ENCODE measurements at places on chromosomes 11 and 22.

DNA sequence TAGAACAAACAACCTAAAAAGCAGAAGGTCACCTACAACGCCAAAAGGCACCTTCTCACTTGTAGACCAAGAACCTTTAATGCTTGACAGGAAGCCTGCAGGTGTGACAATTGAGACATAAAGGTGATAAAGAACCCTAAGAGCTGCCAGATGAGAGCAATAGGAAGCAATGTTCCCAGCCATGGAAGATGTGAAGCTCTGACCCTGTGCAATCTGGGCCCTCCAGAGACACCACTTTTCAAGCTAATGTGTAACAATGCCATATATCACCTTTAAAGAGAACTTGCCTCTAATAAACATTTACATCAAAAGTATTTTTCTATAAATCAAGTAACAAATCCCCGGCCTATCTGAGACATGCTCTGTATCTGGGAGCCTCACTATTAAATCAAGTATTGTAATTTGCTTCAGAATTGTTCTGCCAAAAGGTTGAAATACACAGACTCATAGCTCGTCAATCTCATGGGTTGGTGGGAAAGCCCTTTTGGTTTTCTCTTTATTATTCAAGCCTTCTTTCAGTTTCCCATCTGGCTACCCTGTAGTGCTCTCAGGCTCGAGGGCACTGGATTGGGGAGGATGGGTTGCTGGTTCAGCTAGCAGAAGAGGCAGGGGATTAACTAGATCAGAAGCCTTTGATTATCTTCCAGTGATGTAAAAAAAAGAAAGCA is 368.9 kb downstream of the BUD13 start:
- H3K36me3 ChIP-seq: no peaks in the 10 kb centered on the region
- no peaks in the 10 kb centered on the region for H3K4me1 ChIP-seq
- DNase-seq: no peak
- no peaks in the 10 kb centered on the region for H3K27me3 ChIP-seq
- no peak overlapping the region for H3K27ac ChIP-seq

DNA sequence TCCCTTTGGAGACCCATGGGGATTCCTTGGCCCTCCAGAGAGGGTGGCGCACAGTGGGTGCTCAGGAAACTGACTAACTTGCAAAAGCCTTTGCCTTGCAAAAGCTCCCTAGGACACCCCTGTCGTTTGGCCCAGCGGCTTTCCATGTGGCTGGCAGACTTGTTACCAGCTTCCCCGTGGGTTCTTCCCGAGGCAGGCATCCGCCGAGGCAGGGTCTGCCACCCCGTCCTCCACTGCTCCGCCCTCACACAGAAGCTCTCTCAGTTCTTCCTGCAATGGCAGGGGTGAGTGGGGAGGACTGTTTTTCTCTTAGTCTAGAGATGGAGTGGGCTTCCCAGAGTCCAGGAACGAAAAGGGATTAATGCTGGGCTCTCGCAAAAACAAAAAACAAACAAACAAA is 23.0 kb downstream of the ALX4 start:
- H3K27ac ChIP-seq: no peak overlapping the region
- no peak for DNase-seq
- no peaks in the 10 kb centered on the region for H3K4me1 ChIP-seq
- H3K4me3 ChIP-seq: no peak overlapping the region

- H3K36me3 ChIP-seq: no peaks in the 10 kb centered on the region
- no peak overlapping the region for H3K4me3 ChIP-seq
- H3K27ac ChIP-seq: no peak overlapping the region
- peaks cover 9% of the 10 kb centered on the region for H3K4me1 ChIP-seq
Observed at GRCh38 chr22:46563381-46564083, 26.1 kb upstream of the CELSR1 start.

- no peaks in the 10 kb centered on the region for H3K27me3 ChIP-seq
- H3K4me3 ChIP-seq: peak overlapping the region; percentile 95
- H3K36me3 ChIP-seq: peaks cover 54% of the 10 kb centered on the region
- no peak for DNase-seq
- H3K4me1 ChIP-seq: peaks cover 24% of the 10 kb centered on the region
Observed at GRCh38 chr11:65132238-65132987, 1.9 kb downstream of the SYVN1 start.

DNA sequence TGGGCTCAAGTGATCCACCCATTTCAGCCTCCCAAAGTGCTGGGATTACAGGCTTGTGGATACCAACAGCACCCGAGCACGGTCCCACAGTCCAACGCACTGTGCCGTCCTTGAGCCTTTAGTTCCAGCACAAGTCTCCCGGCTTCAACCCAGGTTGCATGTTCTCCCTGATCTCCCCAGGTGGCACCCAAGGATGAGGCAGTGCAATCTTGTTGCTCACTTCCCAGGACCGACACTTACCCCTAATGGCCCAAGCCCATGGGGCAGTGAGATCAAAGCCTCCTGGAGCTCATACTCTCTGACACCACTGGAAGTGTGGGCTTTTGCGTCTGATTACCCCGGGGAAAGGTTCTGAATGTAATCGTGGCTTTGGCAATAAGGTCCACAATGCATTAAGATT is 3.5 kb downstream of the PRAME start:
- DNase-seq: no peak
- no peak overlapping the region for H3K27ac ChIP-seq
- H3K27me3 ChIP-seq: no peaks in the 10 kb centered on the region
- no peak overlapping the region for H3K4me3 ChIP-seq
- H3K36me3 ChIP-seq: no peaks in the 10 kb centered on the region

GRCh38 chr11:111351374-111352055 is 27.6 kb downstream of the POU2AF1 start:
- H3K27ac ChIP-seq: no peak overlapping the region
- no peaks in the 10 kb centered on the region for H3K27me3 ChIP-seq

GRCh38 chr11:83219095-83219494 is 25.6 kb downstream of the ANKRD42 start:
- DNase-seq: no peak
- H3K4me1 ChIP-seq: no peaks in the 10 kb centered on the region
- no peak overlapping the region for H3K27ac ChIP-seq
- no peak overlapping the region for H3K4me3 ChIP-seq
- no peaks in the 10 kb centered on the region for H3K27me3 ChIP-seq

GRCh38 chr11:127137771-127138280 is 137.3 kb upstream of the KIRREL3 start:
- no peak overlapping the region for H3K27ac ChIP-seq
- H3K36me3 ChIP-seq: no peaks in the 10 kb centered on the region
- H3K4me1 ChIP-seq: no peaks in the 10 kb centered on the region
- no peaks in the 10 kb centered on the region for H3K27me3 ChIP-seq
- no peak overlapping the region for H3K4me3 ChIP-seq
- DNase-seq: no peak

DNA sequence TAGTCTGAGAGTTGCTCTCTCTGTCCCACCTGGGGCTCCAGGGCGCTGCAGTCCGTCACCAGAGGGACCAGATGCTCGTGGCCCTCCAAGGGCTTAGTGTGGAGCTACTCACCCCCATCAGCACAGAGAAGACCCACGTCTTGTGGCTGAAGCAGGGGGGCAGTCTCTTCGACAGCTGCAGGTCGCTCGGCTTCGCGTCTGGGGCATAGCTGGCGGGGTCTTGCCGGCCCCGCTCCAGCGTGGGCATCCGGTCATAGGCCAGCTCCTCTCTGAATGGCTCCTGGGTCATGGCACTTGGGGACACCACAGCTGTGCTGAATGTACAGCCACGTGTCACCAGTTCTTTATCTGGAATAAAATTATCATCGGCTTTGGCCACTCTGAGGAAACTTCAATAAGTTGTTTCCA is 608 bp downstream of the MLC1 start:
- H3K4me3 ChIP-seq: no peak overlapping the region
- peaks cover 8% of the 10 kb centered on the region for H3K4me1 ChIP-seq
- peaks cover 8% of the 10 kb centered on the region for H3K27me3 ChIP-seq
- H3K36me3 ChIP-seq: no peaks in the 10 kb centered on the region
- no peak overlapping the region for H3K27ac ChIP-seq

- H3K4me1 ChIP-seq: peaks cover 17% of the 10 kb centered on the region
- no peaks in the 10 kb centered on the region for H3K36me3 ChIP-seq
- H3K27ac ChIP-seq: no peak overlapping the region
- no peak for DNase-seq
Observed at GRCh38 chr22:21012446-21013407, 2.2 kb upstream of the P2RX6 start.

DNA sequence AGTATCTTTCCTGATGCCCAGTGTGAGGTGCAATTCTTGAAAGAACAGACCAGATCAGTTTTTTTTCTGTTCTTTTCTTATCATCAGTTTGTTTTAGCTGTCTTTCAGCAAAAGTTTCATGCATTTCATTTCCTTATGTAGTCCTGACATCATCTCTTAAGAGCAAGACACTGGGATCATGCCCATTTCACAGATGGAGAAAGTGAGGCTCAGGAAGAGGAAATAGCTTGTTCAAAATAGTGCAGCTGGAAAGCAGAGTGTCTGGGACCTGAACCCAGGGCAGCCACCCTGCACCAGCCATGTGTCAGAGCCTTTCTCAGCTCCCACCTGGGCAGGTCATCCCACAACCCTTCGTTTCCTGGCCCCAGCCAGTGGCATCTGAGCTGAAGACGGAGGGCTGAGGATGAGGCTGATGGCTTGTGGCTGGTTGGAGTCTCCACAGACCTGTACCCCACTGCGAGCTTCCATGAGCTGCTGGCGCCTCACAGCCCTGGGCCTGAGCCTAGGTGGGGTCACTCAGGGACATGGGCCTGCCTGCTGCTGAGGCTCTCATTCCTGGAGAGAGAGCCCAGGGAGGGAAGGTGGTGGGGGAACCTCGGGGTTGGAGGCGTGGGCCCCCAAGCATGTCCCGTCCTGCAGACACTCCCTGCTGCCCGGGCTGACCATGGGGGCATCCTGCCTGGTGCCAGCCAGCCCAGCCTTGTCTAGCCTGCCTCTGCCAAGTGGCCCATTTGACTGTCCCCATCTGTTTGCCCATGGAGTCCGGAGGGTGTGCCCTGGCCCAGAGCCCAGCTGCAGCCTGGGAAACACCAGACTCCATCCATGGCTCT is 61.8 kb downstream of the SMIM38 start:
- no peak overlapping the region for H3K27ac ChIP-seq
- peak; percentile 73 for DNase-seq
- no peak overlapping the region for H3K4me3 ChIP-seq
- no peaks in the 10 kb centered on the region for H3K4me1 ChIP-seq
- peaks cover 2% of the 10 kb centered on the region for H3K27me3 ChIP-seq

Data from upper lobe of right lung (tissue), 1 donor.